ENCODE measurements at places on chromosomes 7 and 10.
A peak's percentile ranks its signal among the peaks of the same experiment; 100 is the strongest.

- peak; percentile 70 for DNase-seq
Observed at GRCh38 chr7:149097088-149097487, 6.6 kb upstream of the ZNF786 start.

DNA sequence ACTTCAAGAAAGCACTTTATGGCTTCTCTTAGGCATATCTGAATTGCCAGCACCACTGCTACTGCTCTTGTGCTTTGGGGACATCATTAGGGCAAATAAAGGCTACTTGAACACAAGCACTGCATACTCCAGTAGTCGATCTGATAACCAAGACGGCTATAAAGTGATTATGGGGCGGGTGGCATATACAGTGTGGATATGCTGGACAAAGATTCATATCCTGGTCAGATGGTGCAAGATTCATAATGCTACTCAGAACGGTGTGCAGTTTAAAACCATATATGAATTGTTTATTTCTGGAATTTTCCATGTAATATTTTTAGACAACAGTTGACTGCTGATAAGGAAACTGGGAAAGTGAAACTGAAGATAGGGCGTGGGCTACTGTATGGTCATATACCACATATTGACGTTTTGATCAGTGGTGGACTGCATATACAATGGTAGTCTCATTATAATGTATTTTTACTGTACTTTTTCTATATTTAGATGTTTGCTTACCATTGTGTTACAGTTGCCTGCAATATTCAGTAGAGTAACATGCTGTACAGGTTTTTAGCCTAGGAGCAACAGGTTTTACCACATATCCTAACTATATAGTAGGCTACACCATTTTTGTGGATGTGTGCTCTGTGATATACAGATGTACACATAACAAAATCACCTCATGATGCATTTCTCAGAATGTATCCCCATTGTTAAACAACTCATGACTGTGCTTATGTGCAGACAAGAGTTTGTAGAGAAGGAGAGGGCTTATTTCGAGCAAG is 15.2 kb downstream of the ANLN start:
- no peak for DNase-seq

GRCh38 chr10:69495666-69496065 is 44.4 kb downstream of the TSPAN15 start:
- DNase-seq, result no peak

DNA sequence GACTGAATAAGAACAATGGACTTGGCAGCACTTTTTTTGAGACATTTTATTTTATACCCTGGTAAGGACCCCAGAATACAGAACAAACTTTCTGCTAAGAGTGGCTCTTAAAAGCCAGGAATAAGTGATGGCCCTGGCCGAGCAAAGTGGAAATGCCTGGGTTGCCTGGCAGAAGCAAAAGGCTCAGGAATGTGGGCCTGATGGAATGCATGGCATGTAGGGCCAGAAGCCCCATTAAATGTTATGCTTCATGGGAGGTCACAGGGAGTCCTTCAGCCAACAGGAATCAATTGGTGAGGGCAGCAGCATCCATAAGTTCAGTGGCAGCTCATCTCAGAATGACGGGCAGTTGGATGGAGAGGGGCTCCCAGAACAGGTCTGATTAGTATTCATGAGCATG is 301.5 kb upstream of the CACNA2D1 start:
- peak; percentile 41 for DNase-seq

GRCh38 chr10:29130190-29130673 is 158.6 kb upstream of the LYZL1 start:
- DNase-seq, result peak; percentile 33

DNA sequence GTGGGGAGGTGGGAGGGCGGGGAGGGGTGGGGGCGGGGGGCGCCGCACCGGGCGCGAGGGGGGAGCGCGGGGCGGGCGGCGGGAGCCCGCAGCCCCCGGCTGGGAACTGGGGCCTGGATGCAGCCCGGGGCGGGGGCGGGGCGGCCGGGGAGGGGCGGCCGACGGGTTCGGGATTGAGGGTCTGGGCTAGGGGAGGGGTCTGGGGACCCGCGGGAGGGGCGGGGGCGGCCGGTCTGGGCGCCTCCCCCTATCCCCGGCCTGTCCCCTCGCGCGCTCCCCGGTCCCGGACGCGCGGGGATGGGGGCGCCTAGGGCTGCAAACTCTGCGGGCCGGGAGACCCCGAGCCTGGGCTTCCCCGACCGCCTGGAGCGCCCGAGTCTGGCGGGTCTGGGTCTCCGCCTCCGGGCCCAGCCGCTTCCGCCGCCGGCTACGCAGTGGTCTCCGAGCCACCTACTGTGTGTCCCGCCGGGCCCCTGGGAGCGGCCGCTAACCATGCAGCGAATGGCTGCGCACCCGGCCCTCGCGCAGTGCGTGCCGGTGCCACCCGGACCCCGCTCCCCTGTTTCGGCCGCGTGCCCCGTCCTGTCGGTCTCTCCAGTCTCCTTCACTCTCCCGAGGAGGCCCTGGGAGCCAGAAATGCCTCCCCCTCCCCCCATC is 375 bp upstream of the FGF8 start:
- DNase-seq, result no peak

DNA sequence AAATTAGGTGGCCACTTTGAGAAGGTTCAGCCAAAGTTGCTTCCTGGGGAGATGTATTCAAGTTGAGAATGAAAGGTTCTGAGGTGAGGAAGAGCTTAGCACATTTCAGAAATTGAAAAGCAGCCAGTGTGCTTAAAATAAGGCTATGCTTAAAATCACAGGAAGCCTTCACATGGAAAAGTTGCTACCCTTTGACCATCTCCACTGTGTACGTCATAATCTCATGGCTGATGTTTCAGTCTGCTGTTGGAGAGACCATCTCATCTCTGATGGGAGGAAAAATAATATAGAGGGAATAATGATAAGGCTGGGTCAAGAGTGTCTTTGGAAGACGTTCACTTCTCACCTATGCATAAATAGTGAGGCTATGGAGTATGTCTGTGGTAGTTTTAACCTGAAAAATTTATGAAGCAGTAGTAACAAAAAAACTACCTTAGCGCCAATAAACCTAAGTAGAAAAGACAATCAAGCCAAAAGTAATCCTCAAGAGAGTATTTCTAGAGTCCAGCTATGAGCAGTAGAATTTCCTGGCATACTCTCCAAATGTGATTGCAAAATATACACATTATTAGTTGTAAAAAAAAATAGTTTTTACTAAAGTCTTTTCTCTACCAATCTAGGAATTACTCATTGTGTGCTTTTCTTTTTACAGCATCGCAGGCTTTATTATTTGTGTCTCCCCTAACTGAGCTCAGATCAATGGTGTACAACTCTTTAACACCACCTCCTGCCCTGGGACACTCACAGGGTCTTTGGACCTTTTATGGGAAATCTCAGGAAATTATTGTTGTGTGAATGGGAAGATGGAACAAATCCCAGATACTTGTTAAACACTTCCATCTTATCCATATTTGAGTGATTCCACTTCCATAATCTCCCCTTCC is 435.2 kb upstream of the LRGUK start:
- DNase-seq, result no peak

DNA sequence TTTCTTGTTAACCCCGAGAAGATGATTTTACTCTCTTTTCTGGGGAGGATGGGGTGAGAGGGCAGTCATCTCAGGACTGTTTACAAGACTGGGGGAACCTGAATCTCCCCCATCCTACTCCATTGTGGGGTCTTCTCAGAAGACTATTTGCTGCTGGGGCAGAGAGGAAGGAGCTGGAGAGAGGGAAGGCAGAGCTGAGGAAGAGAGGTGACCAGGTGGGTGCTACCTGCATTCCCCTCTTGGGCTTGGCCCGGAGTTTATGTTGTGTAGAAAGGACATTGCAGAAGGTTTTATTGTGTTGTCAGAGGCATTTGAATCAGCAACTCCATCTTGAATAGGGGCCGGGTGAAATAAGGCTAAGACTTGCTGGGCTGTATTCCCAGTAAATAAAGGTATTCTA is 247.1 kb upstream of the GALNT17 start:
- no peak for DNase-seq

DNA sequence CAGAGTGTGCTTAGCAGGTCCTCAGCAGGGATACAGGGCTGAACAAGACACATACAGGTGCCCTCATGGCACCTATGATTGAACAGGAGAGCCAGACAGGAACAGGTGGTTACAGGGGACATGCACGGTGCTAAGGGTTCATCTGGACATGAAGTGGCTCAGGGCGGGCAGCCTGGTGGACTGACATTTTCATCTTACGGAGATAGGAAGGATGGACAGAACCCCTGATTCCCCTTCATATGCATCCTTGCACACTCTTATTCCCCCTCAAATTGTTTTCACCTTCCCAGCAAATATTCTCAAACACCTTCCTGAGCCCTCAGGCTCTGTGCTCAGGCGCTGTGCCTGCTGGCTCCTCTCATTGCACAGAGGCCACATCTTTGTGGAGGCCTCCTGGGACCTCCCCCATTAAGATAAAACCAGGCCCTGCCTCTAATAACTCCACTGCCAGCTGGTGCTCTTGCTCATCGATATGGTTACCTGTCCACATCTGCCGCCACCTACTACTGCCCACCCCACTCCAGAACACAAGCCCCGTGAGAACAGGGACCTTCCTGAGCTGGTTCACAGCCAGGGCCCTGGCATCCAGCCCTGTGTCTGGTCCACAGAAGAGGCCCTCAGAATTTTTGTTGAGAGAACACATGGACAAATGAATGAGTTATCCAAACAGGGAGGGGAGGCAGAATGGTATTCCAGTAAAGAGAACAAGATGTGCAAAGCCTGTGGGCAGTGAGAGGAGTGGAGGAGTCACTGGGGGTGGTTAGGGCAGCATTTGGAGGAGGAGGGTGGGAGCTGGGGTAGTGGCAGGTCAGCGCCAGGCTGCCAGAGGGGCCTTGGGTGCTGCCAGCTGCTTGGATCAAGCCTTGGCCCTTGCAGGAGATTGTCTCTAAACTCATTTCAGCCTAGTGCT is 68.9 kb upstream of the AQP1 start:
- DNase-seq, result no peak

- DNase-seq, result peak; percentile 13
Observed at GRCh38 chr10:26410356-26410755, 27.8 kb upstream of the APBB1IP start.

- no peak for DNase-seq
Observed at GRCh38 chr10:8312781-8313180, 258.3 kb downstream of the GATA3 start.

- no peak for DNase-seq
Observed at GRCh38 chr7:112176693-112177415, 29.3 kb downstream of the DOCK4 start.

DNA sequence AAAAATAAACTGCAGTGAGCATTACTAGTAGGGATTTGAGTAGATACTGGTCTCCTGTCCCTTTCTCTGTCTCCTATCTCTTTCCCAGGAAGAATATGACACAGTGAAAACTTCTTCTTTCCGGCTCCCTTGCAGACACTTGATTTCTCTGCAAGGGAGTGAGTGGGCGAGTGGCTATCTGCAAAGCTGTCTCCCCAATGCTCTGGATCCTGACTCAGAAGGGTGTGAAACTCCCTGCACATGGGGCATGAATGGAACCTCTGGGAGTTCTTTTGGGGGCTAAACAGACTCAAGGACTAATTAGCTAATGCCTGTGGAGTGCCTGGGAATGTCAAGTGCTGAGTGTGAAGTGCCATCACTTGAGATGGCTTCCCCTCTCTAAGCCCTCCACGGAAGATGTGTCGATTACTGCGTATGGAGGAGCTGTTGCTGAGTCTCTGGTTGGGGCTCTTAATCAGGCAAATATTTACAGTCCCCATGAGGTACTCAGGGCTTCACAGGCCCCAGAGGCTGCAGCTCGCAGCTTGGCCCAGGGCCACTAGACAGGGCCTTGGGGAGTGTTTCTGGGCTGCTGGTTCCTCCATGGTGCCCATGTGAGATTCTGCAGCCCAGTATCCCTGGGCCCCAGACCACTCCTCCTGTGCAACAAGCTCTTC is 139.8 kb downstream of the RPS24 start:
- DNase-seq, result no peak

DNA sequence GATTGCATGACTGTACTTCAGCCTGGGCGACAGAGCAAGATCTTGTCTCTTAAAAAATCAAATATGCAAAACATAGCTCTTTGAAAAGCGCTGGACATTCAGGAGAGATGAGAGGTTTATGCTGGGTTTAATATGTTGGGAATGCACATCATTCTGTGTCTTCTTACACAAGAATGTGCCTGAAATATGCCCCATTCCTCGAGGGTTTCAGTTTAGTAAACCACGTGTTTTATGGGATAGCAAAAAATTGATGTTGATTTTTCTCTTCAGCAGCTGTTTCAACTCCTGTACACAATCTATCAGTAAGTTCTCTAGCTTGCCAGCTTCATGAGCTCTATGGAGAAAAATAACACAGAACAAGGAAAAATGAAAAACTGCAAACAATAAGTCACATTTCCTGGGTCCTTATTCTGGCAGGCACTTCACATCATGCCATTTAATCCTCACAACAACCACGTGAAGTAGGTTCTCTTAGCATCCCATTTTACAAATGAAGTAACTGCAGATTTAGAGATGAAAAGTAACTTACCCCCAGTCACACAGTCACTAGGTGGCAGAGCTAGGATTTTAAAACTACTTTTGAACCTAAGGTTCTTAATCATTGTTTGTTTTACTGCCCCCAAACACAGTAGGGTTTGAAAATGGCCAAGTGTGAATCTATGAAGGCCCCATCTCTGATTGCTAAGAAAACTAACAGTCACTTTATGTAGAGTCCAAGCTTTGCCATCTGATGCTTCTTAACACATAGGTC is 423.6 kb downstream of the PHTF2 start:
- DNase-seq, result no peak

DNA sequence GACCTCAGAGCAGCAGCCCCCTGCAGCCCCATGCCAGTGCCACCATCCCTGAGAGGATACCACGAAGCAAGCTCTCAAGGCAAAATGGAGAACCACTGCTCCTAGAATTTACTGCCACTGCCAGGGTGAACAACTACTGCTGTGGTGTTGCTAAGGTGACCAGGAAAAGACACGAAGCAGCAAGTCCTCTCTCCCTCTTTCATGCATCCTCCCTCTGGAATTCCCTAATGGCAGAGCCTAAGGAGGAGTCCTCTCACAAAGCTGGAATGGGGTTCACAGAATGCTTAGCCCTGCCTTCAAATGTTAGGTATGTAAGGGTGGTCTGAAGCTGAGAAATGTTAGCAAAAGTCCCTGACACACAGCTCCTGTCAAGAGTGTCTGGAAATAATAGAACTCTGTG is 35.8 kb upstream of the NPSR1 start:
- DNase-seq, result no peak

DNA sequence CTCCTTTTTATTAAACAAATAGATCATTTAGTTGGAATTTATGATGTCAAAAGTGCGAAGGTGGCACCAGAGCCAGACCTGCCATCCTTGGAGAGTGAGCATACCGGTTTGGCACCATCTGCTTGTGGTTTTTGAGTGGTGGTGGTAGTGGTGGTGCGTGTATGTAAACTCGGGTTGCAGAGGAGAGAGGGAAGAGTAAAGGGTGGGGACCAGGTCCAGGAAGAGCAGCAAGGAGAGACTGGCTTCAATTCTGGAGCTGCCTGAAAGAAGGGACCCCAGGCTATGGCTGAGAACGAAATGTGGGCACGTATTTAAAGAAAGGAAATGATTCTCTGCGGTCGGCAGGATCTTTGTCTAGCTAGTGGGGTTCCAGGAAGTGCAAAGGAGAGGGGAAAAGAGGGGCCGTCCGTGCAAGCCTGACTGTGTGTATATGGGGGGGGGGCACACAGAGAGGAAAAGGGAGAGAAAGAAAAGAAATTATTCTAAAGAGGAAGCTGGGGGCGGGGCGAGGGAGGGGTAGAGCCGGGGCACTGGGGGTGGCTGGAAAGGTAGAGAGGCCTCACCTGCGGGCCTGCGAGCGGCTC is 448 bp upstream of the GOLGA7B start:
- no peak for DNase-seq

GRCh38 chr10:67837541-67838314 is at the start of gene DNAJC12:
Gene DNAJC12 (minus strand): TSS chr10:67838188. CDS start chr10:67838011, 177 bp downstream.
- DNase-seq, result peak; percentile 49

All from kidney glomerular epithelial cell (primary cell).